NCI-H82 (cell line): ENCODE measurements at places on chromosomes 11 and 22.

GRCh38 chr22:23609983-23610781 lies 21.9 kb downstream of the DRICH1 start:
- no peak for DNase-seq

DNA sequence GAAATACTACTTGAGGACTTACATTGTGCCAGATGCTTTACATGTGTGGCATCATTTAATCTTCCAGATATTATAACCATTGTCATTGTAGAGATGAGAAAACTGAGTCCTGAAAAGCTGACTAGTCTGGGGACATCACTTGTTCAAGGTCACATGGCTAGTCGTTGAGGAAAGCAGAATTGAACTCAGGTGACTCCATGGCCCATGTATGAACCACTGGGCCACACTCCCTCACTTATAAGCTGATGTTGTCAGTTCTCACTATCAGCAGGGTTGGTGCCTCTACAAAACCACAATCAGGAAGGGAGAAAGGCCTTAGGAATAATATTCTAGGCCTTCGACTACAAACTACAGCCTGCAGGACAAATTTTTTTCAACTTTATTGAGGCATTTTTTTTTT lies 26.1 kb upstream of the ADA2 start:
- DNase-seq: no peak

DNA sequence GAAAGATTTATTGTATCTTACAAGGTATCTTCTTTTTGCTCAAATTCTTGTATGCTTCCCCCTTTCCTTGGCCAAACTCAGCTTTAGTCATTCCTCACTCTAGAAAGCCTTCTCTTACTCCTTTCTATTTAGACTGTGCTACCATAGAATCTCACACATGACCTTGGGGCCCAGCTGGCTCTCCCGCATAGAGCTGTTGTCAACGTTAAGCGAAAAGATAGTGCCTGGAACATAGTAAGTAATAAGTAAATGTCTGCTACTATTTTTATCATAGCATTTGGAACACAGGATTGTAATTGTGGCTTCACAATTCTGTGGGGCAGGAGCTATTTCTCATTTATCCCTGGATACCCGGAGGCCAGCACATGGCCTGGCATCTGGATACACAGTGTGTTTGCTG lies 38.9 kb upstream of the OR4B1 start:
- DNase-seq: no peak

GRCh38 chr11:67732045-67732787 lies 57.8 kb upstream of the ALDH3B2 start:
- peak; percentile 73 for DNase-seq

- DNase-seq: no peak
Observed at GRCh38 chr11:103958475-103959215, 77.8 kb upstream of the DDI1 start.

GRCh38 chr11:74592063-74592440 lies 330 bp upstream of the POLD3 start:
- DNase-seq: no peak

DNA sequence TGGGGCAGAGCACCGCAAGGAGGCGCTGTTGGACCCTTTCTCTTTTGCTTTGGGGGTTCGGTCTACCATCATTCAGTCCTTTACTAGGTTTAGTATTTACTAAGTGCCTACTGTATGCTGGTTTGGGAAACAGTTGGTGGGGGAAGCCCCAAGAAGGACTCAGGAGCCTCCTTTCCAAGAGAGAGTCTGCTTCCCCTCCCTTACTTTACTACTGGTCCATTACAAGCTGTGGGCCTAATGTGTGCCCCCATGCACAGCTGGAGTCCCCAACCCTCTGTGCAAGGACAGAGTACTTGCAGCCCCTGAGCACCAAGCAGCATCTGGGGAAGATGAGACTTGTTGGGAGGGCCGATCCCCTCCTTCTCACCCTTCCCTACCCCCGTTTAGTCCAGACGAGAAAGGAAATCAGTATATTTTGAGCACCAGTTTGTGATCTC lies 876 bp upstream of the UBE2L6 start:
- DNase-seq: peak; percentile 84

GRCh38 chr11:127135256-127135655 lies 134.7 kb upstream of the KIRREL3 start:
- no peak for DNase-seq

GRCh38 chr22:44550711-44551491 lies 52.9 kb upstream of the RTL6 start:
- DNase-seq: no peak

- DNase-seq: no peak
Observed at GRCh38 chr22:47033648-47034000, 271.2 kb downstream of the TBC1D22A start.

DNA sequence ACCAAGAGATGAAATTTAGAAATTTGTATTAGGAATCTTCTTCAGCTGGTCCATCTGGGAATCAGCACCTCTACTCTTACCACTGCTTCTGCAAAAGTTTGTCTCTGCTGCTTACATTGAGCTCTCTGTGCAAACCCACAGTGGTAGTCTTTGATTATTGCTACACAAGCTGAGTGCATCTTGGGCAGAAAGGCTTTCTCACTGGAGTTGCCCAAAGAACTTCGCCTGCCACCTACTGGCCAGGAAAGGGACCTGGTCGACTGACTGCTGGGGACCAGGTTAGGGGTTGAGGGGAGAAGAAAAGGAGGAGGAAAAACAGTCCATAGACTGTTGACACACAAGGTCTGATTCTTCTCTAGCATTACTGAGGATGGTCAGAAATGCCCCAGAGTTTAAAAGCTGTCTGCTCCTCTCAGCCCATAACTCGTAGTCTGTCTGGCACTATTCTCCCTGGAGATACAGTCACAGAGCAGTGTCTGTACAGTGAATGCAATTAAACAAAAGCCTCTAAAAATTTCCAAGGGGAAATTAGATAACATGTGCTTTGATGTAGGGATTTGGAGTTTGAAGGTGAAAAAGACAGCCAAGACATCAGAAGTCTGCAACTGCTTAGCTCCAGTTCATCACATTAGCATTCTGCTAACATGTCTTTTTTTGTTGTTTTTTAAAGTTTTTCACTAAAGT lies 215.0 kb upstream of the CTSC start:
- peak; percentile 67 for DNase-seq

- peak; percentile 19 for DNase-seq
Observed at GRCh38 chr11:69267395-69267805, 26.6 kb upstream of the MYEOV start.

GRCh38 chr11:95703049-95703448 lies 86.5 kb downstream of the FAM76B start:
- DNase-seq: no peak

- DNase-seq: no peak
Observed at GRCh38 chr11:69301455-69302401, 7.8 kb downstream of the MYEOV start.

DNA sequence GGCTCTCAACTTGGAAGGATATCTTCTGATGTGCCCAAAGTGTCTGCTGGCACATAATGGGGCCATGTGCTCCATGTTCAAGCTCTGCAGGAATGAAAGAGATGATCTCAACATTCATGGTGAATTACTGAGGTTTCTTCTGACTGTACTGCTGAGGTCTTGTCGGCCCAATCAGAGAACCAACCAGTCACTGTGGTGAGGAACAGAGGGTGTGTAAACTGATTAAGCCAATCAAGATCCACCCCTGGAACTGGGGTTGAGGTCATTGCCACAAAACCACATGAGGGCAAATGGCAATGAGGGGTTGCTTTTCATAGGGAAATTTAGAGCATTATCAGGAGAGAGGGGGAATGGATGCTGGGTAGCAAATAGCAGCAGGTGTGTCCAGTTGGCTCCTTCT lies 152.3 kb upstream of the RAG2 start:
- DNase-seq: no peak

- peak; percentile 31 for DNase-seq
Observed at GRCh38 chr11:61482513-61482912, 26.0 kb upstream of the LRRC10B start.

GRCh38 chr11:80993536-80993935 lies 1552.7 kb upstream of the TENM4 start:
- DNase-seq: no peak

- DNase-seq: no peak
Observed at GRCh38 chr11:2553198-2553597, 108.4 kb downstream of the KCNQ1 start.

GRCh38 chr11:2703363-2704141 lies 3.8 kb upstream of the KCNQ1OT1 start:
- peak; percentile 89 for DNase-seq

- DNase-seq: no peak
Observed at GRCh38 chr11:115222863-115223530, 281.2 kb downstream of the CADM1 start.

- peak; percentile 19 for DNase-seq
Observed at GRCh38 chr11:63901660-63902059, 15.3 kb downstream of the RCOR2 start.

- DNase-seq: peak; percentile 27
Observed at GRCh38 chr11:23192256-23192655, 332.0 kb upstream of the CCDC179 start.

GRCh38 chr22:44660051-44660830 lies 41.8 kb upstream of the PRR5 start:
- DNase-seq: peak; percentile 51

- no peak for DNase-seq
Observed at GRCh38 chr22:33337524-33337923, 279.3 kb upstream of the SYN3 start.

DNA sequence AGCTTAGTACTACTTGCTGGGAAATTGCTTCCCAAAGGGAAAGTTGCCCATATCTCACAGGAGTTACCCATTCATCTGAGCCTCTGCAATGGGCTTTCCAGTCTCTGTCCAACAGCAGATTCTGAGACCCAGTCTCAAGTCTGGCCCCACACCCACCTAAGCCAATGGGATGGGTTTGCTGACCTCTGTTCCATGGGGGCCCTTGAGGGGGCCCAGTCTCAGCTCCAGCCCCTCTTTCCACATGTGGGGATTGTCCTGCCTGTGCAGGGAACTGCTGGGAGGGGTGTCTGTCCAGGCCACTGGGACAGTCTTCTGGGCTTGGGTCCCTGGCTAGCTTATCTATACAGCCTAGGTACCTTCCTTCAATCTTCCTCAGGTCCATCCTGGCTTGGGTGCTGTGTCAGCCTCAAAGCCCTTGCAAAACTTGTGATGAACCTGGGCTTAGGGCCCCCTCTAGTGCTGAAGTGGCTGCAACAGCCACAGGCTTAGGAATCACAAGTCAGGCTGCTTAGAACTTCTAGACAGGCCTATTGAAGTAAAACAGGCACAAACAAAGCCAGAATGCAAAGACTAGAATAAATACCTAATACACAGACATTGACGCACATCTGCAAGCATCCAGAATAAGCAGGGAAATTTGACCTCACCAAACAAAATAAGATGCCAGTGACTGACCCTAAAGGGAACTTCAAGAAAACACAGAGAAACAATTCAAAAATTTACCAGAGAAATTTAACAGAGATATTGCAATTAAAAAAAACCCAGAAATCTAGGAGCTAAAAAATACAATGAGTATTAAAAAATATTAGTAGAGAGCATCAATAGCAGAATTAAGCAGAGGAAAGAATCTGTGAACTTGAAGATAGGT lies 11.7 kb upstream of the PATL1 start:
- DNase-seq: peak; percentile 91

DNA sequence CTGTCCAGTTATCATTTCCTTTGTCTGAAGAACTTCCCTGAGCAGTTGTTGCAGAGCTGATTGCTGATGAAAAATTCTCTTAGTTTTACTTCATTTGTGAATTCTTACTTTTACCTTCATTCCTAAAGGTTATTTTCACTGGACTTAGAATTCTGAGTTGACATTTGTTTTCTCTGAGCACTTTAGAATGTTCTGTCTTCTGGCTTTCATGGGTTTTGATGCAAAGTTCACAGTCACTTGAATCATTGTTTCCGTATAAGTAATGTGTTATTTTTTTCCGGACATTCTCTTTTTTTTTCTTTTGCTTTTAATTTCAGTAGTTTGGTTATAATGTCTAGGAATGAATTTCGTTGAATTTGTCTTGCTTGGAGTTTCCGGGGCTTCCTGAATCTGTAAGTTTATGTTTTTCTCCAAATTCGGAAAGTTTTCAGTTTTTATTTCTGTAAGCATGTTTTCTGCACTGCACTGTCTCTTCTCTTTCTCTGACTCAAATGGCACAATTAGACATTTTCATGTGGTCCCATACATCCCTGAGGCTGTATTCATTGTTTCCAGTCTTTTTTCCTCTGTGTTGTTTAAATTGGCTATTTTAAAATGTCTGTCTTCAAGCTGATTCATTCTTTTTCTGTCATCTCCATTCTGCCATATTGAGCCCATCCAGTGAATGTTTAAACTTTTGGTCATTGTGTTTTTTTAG lies 68.5 kb upstream of the NARS2 start:
- no peak for DNase-seq

DNA sequence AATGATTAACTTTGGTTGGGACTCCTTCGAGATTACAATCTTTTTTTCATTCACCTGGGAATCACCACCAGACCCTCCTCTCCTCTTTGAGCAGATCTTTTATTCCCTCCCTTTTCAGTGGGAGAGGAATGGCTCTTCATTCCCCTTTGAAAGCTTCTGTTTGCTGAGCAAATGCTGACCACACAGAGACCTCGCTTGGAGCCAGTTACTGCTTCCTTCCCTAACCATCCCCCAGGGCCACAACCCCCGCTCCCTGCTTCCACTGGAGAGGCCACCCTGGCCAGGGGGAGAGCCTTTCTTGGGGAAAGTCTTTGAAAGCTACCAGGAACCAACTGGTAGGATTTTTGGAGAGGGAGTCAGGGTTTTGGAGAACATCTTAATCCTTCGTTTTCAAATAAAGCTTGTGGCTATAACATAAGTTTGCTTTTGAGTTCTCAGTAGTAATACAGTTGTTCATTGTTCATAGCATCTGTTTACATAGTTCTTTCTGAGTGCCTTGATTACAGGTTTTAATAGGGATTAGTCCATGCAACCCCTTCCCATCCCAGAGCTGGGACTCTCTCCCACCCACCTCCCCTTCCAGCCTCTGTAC lies 138.4 kb downstream of the DBX1 start:
- no peak for DNase-seq

GRCh38 chr22:22955866-22956535 lies 68.4 kb downstream of the IGLL5 start:
- DNase-seq: peak; percentile 76

GRCh38 chr11:47611348-47611794 lies 17.2 kb upstream of the C1QTNF4 start:
- no peak for DNase-seq

DNA sequence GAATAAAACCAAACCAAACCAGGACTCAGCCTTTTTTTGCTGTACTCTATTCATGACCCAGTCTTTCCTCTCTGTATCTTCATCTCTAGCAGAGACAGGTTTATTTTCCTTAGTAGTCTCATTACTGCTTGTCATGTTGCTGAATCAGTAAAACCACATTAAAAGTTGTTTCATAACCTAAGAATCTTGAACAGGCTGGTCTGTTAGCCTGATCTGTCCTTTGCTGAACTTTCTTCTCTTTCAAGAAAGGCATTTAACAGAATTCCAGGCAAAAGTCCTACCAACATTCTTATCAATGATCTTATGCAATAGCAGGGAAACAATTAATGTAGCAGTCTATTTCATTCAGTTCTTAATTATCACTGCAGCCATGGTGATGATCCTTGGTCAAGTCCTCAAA lies 197.7 kb downstream of the CASP12 start:
- DNase-seq: no peak

- DNase-seq: peak; percentile 25
Observed at GRCh38 chr11:121452609-121453150, at the start of gene SORL1-AS1. Gene SORL1-AS1 (minus strand): TSS chr11:121452967.
